ENCODE measurements at places on chromosomes 7 and 10.

GRCh38 chr7:24763303-24763901 lies 6.1 kb upstream of the GSDME start:
- no peak for DNase-seq

- DNase-seq = no peak
Observed at GRCh38 chr7:1239803-1240516, 7.3 kb downstream of the UNCX start.

DNA sequence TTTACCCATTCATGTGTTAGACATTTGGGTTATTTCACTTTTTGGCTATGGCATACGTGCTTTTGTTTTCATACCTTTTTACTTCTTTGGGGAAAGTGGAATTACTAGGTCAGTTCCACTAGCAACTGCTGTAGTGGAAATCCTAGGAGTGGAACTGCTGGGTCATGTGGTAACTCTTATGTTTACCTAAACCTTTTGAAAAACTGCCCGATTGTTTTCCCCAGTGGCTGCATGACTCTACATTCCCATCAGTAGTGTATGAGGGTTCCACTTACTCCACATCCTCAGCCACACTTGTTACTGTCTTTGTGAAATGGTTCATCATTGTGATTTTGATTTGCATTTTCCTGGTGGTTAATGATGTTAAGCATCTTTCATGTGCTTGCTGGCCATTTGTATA lies 82.3 kb downstream of the TAX1BP1 start:
- no peak for DNase-seq

DNA sequence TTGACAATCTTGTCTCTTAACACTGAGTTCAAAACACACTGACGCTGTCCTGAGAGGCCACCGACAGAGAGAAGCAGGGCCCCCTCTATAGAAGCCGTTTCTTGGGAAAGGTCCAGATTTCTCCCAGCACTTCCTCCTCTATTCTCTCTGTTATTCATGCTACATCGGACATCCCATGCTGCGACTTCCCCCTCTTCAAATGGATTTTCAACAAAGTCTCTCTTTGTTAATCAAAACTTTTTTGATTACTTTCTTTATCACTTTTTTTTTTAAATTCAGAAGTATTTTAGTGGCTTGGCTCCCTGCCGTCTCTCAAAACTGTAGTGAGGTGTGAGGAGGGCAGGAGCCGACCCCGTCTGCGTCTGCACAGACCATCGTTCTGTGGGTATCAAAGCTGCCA lies 298.9 kb upstream of the PITRM1 start:
- DNase-seq = no peak

- DNase-seq = no peak
Observed at GRCh38 chr10:28242555-28243204, 60.2 kb downstream of the MPP7 start.

DNA sequence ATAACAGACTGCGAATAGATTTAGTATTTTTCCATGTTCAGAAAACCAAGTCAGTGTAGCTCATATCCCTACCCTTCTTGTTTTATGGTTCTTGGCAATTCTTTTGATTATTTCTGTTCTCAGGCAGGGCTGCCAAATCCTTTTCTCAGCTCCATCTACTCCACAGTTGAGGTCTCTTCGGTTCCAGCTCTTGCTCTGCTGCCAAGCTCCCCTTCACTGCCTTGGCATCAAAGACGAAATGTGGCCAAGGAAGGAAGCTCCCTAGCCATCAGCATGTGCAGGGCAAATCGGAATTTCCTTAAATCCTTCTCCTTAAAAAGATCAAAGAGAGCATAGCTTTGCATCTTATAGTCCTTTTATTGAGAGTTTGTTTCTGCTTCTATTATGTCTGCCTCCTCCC lies 116.4 kb upstream of the NOBOX start:
- no peak for DNase-seq

DNA sequence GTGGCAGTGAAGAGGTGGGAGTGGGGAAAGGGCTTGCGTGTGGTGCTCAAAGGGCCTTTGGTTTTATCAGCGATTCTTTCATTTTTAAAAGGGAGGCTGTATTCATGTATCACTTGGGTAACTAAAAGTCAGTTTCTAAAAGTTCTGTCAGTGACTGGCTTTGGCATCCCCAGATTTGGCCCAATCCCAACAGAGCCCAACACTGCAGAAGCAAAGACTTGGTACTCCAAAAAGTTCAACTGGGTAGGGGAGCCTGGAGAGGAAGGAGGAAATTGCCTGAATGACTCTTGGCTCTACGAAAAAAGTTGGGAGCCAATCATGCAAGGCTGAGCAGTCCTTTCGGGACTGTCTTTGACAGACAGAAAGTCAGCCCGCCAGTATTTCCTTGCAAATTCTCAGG lies 54.5 kb upstream of the COL13A1 start:
- no peak for DNase-seq

GRCh38 chr7:149003018-149003417 lies 25.3 kb downstream of the PDIA4 start:
- DNase-seq = no peak

GRCh38 chr10:102555781-102556328 lies 52.1 kb downstream of the SUFU start:
- DNase-seq = no peak

DNA sequence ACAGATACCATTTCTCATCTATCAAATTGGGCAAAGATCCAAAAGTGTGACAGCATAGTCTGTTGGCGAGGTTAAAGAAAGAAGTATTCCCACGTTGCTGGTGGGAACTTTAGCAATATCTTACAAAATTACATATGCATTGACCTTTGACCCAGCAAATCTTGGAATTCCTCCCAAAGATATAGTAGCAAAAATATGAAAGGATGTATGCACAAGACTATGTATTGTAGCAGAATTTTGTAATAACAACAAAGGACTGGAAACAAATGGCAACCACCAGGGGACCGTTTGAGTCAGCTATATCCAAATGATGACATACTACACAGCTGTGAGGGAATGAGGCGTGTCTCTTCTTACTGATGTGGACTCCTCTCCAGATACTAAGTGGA lies 50.2 kb downstream of the KCNH2 start:
- DNase-seq = no peak

DNA sequence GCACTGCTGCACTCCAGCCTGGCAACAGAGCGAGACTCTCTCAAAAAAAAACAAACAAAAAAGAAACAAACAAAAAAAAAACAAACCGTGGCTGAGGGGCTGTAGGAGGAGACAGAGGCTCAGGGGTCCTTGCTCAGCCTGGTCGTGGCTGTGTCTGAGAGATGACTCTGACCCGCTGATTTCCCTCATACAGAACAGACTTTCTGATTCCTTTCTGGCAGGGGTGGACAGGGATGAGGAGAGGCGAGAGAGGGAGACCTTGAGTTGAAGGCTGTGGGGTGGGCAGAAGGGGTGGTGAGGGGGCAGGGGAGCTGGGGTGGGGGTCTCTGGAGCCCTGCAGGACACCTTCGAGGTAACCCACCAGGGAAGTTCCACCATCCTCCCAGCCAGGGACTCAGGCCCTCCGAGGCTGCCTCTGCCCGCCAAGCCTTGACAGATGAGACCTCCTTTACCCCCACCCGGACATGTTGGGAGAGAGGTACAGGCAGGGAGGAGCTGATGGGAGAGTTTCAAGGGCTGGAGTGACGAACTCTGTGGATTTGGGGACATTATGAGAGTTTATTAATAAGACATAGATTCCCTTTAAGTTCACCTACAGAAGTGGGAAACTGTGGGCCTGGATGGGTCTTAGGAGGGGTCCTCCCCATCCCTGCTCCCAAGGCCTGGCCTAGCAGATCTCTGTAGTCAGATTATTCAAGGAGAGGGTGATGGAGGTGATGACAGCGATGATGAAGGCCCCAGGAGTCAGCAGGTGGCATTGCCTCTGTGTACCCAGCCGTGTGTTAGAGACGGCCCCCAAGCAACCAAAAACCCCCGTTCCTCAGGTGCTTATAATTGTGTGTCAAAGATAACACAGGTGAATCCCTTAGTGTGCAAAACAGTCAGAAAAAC lies 2.0 kb downstream of the MUC12 start:
- no peak for DNase-seq

- DNase-seq = no peak
Observed at GRCh38 chr10:118173296-118173695, 126.6 kb upstream of the RAB11FIP2 start.

- no peak for DNase-seq
Observed at GRCh38 chr7:158576050-158576762, 11.4 kb downstream of the PTPRN2 start.

- no peak for DNase-seq
Observed at GRCh38 chr7:105512926-105513526, 9.0 kb downstream of the PUS7 start.

DNA sequence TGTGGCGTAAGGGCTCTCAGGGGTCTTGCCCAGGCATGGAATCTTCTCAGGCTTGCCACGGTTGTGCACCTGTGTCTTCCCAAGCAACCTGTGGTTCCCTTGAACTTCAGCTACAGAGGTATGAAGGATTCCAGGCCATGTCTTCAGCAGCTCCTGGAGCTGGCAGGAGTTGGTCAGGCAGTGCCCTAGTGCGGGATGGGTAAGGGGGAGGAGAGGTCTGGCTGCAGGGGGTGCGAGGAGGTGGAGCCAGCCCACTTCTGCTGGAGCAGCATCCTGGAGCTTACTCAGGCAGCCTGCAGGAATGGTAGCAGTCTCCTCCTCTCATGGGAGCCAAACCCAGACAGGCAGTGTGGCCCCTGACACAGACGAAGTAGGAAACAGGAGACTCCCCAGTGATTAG lies 3.8 kb upstream of the TRIL start:
- no peak for DNase-seq

GRCh38 chr10:116771101-116771958 lies 29.0 kb upstream of the HSPA12A start:
- DNase-seq = no peak

DNA sequence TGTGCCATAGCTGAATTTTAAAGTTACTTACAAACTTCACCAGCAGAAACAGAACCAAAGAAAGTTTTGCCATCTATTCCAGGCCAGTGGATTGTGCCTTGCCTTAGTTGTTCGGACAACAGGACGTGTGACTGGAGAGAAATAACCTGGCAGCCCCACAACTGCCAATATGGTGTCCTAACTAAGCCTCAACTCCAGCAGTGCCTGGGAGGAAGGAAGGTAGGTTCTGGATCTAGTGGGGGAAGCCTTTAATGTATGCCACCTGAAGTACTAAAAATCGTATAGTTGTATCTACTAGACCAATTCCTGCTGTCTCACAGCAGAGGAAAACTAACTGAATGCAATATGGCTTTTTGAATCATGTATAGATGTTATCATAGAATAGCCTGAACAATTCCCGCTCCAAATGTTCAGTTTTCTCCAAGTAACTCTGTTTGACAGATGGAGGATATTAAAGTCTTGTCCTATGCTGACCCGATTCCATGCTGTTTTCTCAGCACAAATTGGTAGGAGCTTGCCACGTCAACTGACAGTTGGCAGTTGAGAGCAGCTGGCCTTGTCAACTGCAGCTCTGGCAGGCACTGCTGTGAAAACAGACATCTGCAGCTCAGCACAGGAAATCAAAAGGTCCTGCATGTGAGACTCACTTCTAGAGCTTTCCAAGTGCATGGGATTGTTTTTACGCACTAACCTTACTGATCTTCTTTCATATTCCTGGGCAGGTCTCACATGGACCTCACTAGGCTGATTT lies 84.5 kb upstream of the WNT16 start:
- DNase-seq = no peak

GRCh38 chr7:64611717-64612116 lies 48.8 kb upstream of the ZNF680 start:
- no peak for DNase-seq

DNA sequence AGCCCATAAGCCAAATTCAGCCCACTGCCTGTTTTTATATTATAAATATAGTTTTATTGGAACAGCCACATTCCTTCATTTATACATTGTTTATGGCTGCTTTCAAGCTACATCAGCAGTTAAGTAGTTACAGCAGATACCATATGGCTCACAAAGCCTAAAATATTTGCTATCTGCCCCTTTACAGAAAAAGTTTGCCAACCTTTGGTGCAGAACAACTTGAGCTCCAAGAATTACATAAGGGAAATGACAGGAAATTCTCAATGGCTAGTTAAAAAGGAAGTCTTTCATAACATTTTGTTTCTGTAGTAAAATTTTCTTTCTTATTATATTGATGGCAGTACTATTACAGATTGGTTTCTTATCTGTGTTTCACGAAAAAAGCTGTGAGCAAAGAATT lies 59.3 kb downstream of the COL28A1 start:
- DNase-seq = no peak

- DNase-seq = no peak
Observed at GRCh38 chr10:70695241-70696030, 23.1 kb downstream of the ADAMTS14 start.

- DNase-seq = no peak
Observed at GRCh38 chr7:21414795-21415393, 13.0 kb upstream of the SP4 start.

- no peak for DNase-seq
Observed at GRCh38 chr7:50497068-50497642, 47.0 kb upstream of the FIGNL1 start.

DNA sequence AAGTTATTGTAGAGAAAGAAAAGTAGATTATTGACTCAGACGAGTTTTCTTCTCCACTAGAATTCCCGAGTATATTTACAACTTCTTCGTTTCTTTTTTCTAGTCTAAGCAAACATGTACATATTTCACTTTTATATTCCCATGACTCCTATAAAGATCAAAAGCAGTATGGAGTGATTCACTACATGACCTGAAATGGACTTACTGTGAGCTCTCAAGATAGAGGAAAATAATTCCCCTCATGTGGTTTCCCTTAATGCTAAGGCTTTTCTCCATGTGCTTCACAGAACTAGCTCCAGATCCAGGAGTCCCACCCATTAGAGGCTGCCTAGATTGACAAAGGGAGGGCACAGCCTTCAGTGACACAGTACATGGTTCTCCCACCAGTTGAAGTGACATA lies 823.1 kb upstream of the LRRTM3 start:
- DNase-seq = no peak

- DNase-seq = no peak
Observed at GRCh38 chr7:91043186-91043585, 221.0 kb upstream of the FZD1 start.

GRCh38 chr7:129041142-129042085 lies 13.5 kb downstream of the TNPO3 start:
- no peak for DNase-seq

GRCh38 chr10:80412486-80412885 lies 4.1 kb downstream of the PRXL2A start:
- DNase-seq = no peak

- no peak for DNase-seq
Observed at GRCh38 chr7:6160191-6160623, 112.2 kb downstream of the CYTH3 start.

DNA sequence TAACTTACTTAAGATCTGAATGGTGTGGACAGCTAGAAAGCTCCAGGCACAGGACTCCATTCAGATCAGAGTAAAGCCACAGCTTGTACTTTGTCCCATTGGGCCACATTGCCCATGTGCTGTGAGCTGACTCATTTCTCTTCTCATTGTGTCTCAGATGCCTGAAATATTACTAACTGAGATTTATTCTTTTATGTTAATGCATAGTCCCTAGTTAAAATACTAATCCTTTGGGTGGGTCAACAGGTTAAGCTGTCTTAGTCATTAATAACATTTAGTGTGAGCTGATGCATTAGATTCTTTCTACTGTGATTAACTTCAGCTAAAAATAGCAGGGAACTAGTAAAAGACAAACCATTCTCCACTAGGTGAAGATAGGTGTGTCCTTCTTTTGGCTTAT lies 104.7 kb upstream of the ARMC3 start:
- no peak for DNase-seq

- no peak for DNase-seq
Observed at GRCh38 chr10:132146271-132146671, 40.5 kb upstream of the DPYSL4 start.

All from NCI-H1105 (cell line).